ENCODE measurements at places on chromosomes 2 and 18.
A peak's percentile ranks its signal among the peaks of the same experiment; 100 is the strongest.

- no peak for DNase-seq
Observed at GRCh38 chr2:109070290-109070689, 58.7 kb upstream of the SH3RF3 start.

DNA sequence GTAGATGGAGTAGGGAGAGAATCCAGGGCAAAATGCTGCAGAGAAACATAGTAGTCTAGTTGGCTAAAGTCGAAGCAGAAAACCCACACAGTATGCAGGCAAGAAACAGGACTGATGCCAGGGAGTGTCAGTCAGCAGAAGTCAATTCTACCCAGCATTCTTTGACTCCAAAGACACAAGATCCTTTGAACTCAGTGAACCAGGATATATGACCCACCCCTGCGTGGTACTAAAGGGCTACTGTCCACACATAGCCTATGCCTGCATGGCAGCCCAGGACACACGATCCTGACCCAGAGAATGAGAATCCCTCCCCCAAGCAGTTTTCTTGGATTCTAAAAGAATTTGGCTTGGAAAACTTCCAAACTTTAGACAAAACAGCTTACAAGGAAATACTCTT is 42.5 kb downstream of the ALK start:
- no peak for DNase-seq

DNA sequence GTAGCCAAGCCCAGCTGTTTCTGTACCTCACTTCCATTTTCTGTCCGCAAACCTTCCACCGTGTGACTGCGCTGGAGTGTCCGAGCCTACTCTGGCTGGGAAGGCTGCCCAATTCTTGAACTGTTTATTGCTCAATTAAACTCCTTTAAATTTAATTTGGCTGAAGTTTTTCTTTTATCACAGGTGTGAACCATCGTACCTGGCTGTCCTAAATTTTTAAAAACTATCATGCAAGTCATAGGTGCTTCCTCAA is 6.2 kb upstream of the RNU2-63P start:
- no peak for DNase-seq

GRCh38 chr2:180056367-180057118 is 49.4 kb upstream of the CWC22 start:
- DNase-seq = no peak

DNA sequence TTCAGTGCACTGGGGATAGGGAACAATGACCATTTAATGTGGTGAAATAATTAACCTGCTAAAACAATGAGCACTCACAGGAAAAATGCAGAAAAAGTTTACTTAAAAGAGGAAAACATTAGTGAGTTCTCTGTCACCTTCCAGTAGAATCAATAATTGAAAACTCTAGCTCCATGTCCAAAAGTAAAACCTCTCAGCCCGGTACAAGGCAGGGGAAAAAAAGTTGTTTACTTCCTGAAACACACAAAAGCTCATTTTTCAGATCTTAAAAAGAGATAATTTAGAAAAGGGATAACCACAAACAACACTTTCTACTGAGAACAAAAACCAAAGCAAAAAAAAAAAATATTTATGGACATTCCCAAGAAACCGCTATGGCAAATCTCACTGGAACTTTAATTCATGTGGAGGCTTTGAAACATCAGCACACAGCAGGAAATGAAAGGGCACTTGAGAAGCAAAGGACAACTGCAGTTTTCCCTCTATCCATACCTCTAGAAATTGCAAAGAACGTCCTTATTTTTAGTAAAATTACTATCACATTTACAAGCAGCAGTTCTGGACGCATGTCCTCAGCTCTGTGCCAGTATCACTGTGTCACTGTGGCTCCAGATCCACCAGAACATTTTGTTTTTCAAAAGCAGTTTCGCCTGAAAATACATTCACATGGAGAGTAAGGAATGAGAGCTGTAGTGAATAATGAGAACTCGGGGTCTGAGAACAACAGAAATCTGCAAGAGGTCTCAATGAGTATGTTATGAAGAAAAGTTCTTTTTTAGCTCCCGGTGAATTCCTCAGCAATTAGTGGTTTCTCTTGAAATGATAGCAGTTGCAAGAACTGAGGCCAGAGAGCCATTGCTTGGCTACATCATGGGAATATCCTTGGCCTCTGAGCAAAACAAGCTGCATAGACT is 44.7 kb upstream of the DNAH7 start:
- no peak for DNase-seq

GRCh38 chr2:216372761-216373291 is 543 bp upstream of the MARCHF4 start:
- DNase-seq = no peak

DNA sequence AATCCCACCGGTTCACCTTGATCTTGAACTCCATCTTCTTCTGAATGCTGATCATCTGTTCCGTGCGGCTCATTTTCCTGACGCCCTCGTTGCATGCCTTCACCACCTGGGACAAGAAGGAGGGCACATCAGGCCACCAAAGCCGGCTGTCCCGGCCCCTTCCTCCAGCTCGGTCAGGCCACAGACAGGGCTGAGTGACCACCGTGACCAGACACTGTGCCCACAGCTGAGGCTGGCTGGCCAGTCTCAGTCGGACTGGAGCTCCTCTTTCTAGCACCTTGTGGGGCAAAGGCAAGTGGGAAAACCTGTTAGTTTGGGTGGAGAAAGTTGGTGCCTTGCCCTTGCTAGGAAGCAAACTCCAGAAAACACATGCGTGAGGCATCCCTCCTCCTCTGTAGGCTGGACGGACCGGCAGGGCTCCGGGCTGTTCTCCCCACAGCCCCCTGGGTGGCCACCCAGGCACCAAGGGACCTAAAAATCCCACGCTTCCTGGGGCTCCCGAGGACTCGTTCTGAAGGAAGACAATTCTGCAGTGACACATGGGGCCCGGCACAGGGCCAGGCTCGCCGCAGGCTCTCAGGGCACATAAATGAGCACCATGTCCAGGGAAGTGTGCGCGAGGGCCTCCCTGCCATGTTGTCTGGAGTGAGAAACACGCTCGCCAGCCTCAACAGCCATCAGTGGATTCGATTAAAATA is 15.3 kb downstream of the SNORC start:
- no peak for DNase-seq

DNA sequence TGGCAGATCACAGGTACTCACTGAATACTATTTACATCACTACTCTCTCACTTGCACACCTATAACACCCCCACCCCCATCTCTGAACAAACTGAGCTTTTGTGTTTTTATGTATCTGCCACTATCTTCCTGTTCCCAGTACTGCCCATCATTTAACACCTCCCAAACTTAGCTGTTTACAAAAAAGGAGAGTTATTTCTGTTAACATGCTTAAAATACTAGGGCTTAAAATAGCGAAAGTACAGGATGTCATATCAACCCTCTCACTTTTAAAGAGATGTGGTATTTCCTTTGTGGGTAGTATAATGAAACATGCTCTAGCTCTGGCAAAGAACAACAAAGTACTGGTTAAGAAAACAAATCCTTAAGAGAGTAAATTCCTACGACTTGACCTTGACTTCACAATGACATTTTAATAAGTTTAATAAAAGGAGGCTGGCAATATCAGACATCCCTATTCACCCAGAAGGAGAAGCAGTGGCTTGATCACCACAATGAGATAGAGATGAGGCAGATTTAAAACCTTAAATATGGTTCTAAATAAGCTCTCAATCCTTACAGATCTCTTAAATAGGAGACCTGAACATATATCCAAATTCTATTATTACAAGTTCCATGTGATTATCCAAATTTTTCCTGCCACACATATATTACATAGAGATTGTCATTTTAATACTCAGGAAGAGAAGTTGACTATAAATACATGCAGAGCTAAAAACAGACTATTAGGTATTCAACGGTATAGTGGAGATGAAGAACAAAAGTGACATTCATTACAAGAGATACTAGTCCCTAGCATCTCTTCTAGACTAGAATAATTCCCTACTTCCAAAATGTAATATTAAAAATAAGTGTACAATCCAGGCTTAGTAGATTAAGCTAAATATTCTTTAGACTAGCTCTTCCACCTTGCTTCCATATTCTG is 36.9 kb downstream of the TRAK2 start:
- DNase-seq = no peak

- no peak for DNase-seq
Observed at GRCh38 chr2:123840574-123840973, 184.5 kb upstream of the CNTNAP5 start.

DNA sequence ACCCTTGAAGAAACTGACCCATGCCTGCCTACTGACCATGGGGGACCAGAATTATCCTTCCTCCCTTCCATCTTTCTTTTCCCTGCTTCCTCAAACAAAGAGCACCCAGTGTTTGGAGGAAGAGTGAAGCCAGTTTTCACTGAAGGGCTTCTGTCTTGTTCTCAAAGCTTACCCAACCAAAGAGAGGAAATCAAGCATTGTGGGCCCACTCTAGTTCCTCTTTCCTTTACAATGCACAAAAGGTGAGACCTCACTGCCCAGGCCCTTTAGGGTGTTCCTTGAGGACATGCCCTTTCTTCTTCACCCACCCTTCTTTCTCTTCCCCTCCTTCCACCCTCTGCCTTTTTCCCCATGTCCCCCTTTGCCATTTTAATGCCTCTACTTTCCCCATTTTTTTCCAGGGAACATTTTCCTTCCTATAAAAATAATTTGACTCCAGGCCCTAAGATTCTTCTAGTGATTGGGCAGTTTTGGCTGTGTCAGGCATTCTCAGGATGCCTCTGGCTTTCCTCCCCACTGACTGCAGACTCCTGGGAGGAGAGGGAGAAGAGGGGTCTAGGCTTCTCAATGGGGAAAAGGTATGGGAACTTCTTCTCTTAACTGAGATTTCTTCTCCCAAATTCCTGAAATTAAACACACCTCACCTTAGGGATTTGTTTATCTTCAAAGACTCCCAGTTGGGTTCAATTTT is 126.6 kb upstream of the RMDN2 start:
- no peak for DNase-seq

GRCh38 chr2:212327171-212327809 is 211.3 kb downstream of the ERBB4 start:
- no peak for DNase-seq

DNA sequence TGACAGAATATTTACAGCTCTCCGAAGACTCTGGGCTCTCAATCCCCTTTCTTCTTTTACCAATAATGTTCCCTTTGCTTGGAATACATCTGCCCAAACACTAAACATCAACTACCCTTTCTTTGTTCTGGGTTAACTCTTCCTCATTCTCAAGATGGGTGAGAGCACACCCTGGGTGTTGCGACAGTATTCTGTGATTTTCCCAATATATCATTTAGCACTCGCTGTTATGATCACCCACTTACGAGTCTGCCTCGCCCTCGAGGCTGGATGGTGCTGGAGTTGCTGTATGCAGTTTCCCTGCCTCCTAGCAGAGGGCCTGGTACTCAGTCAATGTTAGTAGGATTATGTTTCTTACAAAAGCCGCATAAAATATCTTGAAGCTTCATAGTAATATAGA is 93.2 kb downstream of the SOCS6 start:
- no peak for DNase-seq

DNA sequence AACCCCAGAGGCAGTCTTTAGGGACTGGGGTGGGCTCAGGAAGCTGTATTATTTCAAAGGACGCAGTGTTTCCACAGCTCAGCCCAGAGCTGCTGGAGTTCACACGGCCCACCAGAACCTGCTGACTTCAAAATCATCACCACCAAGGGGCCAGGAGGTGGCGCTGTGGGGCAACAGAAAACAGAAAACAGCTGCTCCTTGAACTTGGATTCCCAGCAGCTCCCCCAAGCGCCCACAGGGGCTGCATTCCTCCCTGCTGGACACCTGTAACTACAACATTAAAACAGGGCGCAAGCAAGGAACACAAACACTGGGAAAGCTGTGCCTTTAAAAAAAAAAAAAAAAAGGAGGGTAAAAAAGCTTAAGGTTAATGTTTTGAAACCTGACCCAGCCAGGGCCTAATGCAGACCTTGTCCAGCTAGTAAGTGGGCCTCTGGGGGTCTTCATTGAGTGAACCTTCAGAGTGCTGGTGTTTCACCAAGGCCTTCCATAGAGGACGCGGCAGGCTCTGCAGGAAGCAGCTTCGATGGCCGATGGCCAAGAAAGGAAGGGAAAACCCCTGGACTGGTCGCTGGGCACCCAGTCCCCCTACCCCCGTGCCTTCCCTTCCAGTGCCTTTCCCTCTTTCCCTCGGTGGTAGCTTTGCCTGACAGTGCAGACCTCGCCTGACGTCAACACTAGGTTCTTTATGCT is 25.9 kb downstream of the MLPH start:
- peak; percentile 73 for DNase-seq

DNA sequence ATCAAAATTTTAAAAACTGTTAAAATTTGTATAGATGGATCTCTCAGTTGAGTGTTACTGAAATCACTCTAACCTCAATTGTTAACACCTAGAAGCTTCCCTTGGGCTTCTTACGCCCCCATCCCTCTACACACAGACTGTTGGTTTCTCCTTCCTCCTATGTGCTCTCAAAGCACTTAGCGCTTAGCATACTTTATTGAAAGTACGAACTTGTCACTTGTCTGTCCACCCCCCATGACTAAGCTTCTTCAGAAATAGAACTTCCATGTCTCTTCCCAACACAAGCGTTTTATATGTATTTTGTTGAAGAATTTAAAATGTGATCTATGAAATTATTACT is 441 bp downstream of the MPHOSPH10 start:
- peak; percentile 5 for DNase-seq

DNA sequence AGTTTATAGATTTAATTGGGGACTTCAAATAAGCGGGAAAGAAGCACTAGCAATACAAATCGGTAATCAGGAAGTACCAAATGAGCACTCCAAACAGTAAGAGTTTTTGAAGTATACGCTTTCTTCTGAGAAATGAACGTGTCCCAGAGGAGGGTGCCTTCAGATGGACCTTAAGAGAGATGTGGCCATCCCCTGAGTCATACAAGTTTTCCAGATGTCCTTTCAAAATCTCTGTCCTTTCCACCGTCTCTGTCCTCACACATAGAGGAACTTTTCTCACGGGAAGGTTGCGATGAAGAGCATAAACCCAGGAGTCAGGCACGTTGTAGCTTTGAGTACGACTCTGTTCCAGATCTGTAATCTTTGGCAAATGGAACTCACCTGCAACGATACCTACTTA is 1.7 kb upstream of the SMAD2 start:
- no peak for DNase-seq

DNA sequence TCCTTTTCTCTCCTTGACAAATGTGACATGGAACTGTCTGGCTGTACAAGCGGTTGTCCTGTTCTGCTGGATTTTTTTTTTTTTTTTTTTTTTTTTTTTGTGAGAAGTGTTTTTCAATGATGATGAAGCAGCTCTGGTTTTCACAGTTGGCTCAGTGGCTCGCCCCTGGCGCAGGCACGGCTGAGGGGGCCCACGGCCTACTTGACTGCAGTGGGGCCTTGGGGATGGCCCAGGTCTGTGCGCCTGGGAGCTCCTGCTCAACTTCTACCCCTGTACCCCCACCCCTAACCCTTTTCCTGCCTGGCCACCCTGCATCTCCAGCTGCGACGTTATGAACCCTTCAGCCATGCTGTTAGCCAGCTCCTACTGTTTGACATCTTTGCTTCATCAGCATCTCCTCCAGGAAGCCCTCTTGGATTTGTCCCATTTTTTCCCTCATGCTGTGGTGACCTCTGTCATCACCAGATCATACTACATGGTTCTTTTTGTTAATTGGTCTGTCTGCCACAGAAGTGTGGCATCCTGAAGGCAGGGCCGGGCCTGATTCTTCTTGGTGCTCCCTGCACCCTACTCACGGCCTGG is 167.9 kb downstream of the INHBB start:
- no peak for DNase-seq

- DNase-seq = no peak
Observed at GRCh38 chr2:218605432-218605831, 2.3 kb upstream of the PLCD4 start.

GRCh38 chr2:100606726-100607343 is 44.0 kb downstream of the PDCL3 start:
- no peak for DNase-seq

Data from stimulated activated CD4-positive, alpha-beta T cell treated with anti-CD3 and anti-CD28 coated beads, Interleukin-12 subunit alpha, Interleukin-12 subunit beta, amount 100 ng/mL, for 48 hours (primary cell).